ENCODE measurements at places on chromosomes 7 and 10. TPM values are rescaled to one million over a fixed set of nuclear protein-coding genes. Genes with fewer than 3 reads are reported as not detected.

MKI67 gene
- total RNA-seq, result 20.3 TPM

STRA8 gene
- not detected for total RNA-seq

EGR2 gene
- 0.58 TPM for total RNA-seq

C10orf62 gene
- 0.19 TPM for total RNA-seq

CUZD1 gene
- 0.28 TPM for total RNA-seq

LIPF gene
- not detected for total RNA-seq

CPXM2 gene
- 15.5 TPM for total RNA-seq

RABGEF1 gene
- 49.1 TPM for total RNA-seq

LGI1 gene
- not detected for total RNA-seq

FAM24B gene
- total RNA-seq, result 4.4 TPM

C1QL3 gene
- not detected for total RNA-seq

KCNH2 gene
- total RNA-seq, result not detected

NAT16 gene
- not detected for total RNA-seq

RNF133 gene
- 0.28 TPM for total RNA-seq

DDC gene
- total RNA-seq, result not detected

FKBP6 gene
- not detected for total RNA-seq

TWIST1 gene
- 39.5 TPM for total RNA-seq

POP7 gene
- 60.6 TPM for total RNA-seq

CALHM3 gene
- total RNA-seq, result not detected

PAPOLB gene
- 0.19 TPM for total RNA-seq

HILPDA gene
- total RNA-seq, result 24.9 TPM

ZEB1 gene
- total RNA-seq, result 101 TPM

STAMBPL1 gene
- total RNA-seq, result 55.2 TPM

GNAT3 gene
- total RNA-seq, result 0.28 TPM

All from regular cardiac myocyte (primary cell).